ENCODE measurements at places on chromosomes 13 and 19.
A peak's percentile ranks its signal among the peaks of the same experiment; 100 is the strongest.

GRCh38 chr13:33640832-33641231, 177.1 kb upstream of the RFC3 start:
- DNase-seq: no peak

GRCh38 chr19:28494461-28494860, 718.5 kb downstream of the UQCRFS1 start:
- no peak for DNase-seq

DNA sequence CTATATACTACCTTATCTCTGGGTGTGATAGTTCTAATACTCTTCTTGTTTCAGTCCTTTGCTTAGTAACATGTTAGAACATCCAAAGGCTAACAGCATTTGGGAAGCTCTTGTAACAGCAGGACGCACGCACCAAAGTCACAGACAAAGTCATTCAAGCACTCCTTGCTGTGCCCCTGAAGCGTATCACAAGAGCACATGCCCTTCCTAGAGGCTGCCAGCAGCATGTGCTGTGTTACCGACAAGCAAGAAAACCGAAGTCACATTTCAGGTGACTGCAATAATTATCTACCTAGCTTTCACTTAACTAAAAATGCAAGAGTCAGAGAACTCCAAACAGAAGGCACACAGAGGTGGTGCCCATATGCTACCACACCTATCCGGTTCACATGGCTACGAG, 194.1 kb downstream of the KLF12 start:
- no peak for DNase-seq

- peak; percentile 16 for DNase-seq
Measured at GRCh38 chr19:36032251-36033104, at the start of gene CLIP3. TSS of gene CLIP3 (minus strand) at chr19:36032873. CDS start at chr19:36032357, 516 bp downstream.

GRCh38 chr13:113205428-113205931, 3.0 kb downstream of the PCID2 start:
- no peak for DNase-seq

DNA sequence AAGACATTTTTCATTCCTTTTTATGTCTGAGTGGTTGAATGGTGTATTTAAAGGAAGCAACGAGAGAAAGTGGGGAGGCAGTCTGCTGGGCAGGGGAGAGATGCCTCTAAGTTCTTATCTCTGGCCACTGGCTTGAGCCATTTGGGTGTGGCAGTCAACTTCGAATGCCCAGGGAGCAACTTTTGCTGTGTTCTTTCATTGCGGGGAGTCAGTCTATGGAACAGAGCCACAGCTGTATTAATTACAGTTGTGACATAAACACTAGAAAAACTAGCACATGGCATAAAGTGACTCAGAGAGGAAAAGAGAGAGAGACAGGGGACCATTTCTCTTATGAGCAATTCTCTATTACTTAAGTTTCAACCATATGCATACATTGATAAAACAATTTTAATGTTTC, 40.4 kb upstream of the PDCD5 start:
- DNase-seq: no peak

DNA sequence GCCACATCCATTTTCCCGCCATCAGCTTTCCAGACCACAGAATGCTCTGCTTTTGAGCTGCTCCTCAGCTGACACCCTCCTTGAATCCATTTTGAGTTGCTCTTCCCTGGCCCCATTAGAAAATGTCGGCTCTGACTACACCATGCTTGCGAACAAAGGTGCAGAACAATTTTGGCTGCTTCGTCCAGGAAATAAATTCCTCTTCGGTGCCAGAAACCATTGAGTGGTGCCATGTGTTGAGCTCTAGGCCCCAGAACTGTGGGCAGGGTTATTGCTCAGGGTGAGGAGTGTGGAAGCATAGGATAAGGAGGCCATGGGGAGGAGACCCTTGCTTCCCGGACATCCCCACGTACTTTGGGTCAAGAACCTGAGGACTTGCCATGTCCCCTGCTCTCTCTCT, 52.1 kb downstream of the NFIX start:
- no peak for DNase-seq
